Ovary (tissue), 10 donors: ENCODE measurements at places on chromosomes 7 and 10.
A peak's percentile ranks its signal among the peaks of the same experiment; 100 is the strongest.

DNA sequence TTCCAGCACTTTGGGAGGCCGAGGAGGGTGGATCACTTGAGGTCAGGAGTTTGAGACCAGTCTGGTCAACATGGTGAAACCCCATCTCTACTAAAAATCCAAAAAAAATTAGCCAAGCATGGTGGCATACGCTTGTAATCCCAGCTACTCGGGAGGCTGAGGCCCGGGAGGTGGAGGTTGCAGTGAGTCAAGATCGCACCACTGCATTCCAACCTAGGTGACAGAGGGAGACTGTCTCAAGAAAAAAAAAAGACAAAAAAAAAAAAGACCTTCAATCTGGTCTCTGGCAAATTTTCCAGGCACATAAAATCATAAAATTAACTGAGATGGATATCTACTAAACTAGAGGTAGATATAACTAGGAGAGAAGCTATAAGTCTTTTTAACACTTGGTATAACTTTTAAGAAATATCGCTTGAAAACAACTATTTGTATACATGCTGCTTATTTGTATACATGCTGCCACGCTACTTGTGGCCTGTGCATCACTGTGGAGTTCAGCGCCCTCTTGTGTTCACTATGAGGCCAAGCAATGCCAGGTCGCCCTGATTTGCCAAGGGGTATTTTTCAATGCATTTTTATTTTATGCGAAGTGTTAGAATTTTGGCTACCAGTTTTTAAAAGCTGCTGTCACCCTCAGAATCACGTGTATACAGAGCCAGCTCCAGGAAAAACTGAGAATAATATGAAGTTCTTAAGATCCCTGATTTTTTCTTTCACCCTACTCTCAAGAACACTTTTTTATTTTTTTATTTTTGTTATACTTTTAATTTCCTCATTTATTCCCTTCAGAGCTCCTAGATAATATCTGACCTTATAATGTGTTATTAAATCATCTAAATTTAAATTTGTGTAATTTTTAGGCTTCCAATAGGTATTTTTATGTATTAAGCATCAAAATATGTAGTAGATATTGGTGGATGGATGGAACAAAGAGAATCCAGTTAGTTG lies 26.7 kb downstream of the CYCS start:
- peak; percentile 43 for DNase-seq

DNA sequence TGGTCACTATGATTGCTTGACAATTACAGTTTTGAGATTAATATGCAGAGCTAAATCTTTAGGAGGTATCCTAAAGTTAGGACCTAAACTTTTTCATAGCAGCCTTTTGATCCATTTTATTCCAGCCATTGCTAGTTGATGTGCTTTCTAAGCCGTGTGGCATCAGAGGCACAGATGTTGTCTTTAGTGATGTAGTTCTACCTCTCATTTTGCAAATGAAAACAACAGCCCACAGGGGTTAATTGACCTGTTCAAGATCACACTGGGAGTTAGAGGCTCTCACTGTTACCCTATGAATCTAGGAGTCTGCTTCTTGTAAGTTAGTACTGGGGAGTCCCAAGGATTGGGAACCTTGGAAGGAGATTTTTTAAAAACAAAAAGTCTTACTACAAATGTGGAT lies 10.6 kb downstream of the AUTS2 start:
- no peak for DNase-seq

DNA sequence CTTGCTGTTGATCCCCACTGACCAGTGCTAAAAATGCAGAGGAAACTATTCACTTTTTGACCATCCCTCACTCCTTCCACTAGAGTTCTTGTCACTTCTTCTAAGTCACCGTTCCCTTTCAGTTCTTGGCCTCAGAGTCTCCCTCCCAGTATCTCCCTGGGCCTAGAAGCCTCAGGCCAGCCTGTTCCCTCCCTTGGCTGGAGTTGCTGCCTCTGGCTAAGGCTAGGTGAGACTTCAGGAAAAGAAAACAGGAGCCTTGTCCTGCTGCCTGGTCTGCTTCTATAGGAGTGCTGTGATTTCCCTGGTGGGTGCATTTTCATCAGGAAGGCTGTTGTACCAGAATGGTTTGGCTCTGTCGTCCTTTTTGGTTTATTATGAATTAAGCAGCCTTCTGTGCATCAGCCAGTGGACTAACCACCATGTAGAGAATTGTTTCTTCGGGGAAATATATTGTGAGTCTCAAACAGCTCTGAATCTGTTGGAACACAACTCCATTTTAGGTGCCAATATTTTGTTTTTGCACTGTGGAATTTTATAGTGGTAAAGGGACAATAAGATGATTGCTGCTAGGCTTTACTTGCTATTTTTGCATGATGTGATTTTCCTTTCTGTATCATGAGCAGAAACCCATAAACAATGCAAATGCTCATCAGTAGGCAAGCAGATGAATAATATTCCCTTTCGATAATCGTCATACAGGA lies 233.4 kb upstream of the FZD1 start:
- DNase-seq, result no peak

DNA sequence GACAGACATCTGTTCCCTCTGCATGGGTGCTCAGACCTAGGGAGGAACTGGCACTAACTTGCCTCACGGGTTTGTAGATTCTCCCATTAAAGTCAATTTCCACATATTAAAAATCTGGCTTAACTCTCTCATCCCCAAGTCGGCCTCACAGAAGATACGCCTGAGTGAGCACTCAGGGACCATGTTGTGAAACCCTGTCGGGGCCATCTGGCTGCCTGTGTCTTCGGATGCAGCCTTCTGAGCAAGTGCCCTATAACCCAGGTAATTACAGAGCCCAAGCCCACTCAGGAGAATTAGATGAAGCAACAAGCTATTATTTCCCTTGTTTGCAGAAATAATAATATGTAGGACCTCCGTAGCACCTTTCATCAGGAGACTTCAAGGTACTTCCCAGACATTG lies 219.3 kb upstream of the GLI3 start:
- DNase-seq, result no peak

GRCh38 chr7:128880791-128881457 lies 18.3 kb downstream of the ATP6V1F start:
- DNase-seq, result no peak

DNA sequence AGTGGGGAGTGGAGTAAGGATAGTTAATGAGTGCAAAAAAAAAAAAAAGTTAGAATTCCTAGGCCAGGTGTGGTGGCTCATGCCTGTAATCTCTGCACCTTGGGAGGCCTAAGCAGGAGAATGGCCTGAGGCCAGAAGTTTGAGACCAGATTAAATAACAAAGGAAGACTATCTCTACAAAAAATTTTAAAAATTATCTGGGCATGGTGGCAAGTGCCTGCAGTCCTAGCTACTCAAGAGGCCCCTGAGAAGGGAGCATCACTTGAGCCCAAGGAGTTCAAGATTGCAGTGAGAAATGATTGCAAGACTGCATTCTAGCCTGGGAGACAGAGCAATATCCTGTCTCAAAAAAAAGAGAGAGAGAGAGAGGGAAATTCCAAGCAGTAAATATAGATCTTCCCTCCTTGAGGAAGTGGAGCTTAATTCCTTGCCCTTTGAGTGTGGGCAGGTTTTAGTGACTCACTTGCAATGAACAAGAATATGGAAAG lies 19.5 kb upstream of the CSTF2T start:
- no peak for DNase-seq

- DNase-seq, result no peak
Observed at GRCh38 chr7:133207687-133208086, 45.2 kb upstream of the EXOC4 start.

GRCh38 chr7:29146057-29146706 lies at the start of gene CPVL:
Gene CPVL (minus strand): TSS chr7:29146537. CDS start chr7:29121061, 25,476 bp downstream.
- peak; percentile 55 for DNase-seq

GRCh38 chr7:140161047-140161446 lies 15.7 kb downstream of the KDM7A start:
- no peak for DNase-seq
